ENCODE measurements at places on chromosomes 6 and 20.

GRCh38 chr6:167696296-167696695 lies 130.4 kb upstream of the AFDN start:
- DNase-seq, result no peak

DNA sequence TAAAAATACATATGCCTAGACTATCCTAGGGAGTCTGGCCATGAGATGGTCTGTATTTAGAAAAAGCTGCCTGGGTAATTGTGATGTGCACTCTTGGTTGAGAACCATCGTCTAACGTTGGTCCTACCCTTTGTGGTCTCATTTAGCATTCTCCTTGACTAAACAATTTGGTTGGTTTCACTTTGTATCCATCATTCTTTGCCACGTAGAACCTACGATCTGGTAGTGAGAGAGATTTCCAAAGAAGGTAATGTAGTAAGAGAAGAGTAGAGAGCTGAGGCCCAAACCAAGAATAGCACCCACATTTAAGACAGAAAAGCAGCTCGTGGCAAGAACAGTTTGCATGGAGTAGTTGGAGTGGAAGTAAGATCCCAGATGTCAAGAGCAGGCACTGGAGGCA lies 219.8 kb downstream of the TMEM200A start:
- no peak for DNase-seq

- no peak for DNase-seq
Measured at GRCh38 chr20:52104546-52105441, 86.8 kb downstream of the ZFP64 start.

- DNase-seq, result peak; percentile 26
Measured at GRCh38 chr20:36666181-36666740, 20.3 kb upstream of the SLA2 start.

GRCh38 chr6:13287104-13287503 lies 41.2 kb downstream of the TBC1D7 start:
- DNase-seq, result no peak

- no peak for DNase-seq
Measured at GRCh38 chr20:45109634-45110033, 5.3 kb downstream of the WFDC5 start.

- DNase-seq, result no peak
Measured at GRCh38 chr6:81373414-81373813, 379.1 kb downstream of the TENT5A start.

DNA sequence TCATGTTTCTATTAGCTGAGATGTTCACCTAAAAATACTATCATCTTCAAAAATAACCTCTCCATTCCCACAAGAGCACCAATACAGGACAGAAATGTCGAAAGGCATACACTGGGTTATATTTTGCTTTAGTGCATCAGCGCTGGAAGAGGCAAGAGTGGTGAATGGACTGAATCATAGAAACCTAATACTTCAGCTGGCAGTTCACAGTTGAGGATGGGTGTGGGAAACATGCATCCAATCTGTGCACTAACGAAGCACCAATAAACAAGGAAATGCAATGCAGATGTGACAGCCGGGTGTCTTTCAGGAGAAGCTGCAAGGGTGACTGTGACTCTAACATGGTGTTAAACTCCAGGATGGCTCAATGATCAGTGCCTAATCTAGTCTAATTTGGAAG lies 365.8 kb downstream of the ESR1 start:
- no peak for DNase-seq

DNA sequence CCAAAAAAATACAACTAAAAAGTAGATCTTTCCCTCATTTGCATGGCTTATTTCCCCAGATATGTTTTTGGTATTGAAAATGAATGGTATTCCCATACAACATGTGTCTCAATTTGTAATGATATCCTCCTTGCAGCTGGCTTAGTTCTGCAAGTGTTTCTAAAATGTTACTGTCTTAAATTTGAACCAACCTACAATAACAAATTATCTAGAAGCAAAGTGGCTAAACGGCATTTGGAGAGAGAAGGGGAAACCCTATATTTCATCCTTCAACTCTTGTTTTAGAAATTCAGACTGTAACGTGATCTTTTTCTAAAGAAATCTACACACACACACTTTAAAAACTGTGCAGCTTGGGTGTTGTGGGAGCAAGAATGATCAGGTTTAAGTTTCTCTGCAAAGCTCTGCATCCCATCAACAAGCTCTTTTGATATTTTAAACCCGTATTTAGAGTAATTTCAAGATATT lies 153.0 kb downstream of the SOBP start:
- DNase-seq, result no peak

DNA sequence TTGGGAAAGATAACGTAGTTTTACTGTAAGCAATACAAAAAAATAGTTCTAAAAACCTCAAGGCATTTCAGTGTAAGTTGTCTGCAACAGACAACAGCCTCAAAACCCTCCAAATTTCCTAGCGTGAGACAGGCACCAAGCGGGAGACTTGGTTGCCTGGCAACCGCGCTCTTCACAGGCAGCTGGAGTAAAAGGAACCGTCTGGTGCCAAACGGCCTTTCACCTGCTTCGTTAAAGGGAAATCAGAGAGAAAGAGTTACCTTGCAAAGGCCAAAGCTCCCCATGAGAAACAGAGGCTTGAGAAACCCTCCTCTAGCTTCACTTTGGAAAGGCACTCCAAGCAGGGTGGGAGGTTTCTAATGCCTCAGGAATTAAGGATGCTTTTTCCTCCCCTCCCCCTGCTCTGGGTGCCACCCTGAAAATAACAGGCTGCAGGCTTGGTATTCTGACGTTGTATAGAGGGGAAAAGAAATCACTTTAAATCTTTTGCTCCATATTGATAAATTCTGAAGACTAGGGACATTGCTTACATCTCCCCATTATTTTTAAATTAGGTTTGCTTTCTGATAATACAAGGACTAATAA lies 129.7 kb upstream of the UFL1 start:
- no peak for DNase-seq

DNA sequence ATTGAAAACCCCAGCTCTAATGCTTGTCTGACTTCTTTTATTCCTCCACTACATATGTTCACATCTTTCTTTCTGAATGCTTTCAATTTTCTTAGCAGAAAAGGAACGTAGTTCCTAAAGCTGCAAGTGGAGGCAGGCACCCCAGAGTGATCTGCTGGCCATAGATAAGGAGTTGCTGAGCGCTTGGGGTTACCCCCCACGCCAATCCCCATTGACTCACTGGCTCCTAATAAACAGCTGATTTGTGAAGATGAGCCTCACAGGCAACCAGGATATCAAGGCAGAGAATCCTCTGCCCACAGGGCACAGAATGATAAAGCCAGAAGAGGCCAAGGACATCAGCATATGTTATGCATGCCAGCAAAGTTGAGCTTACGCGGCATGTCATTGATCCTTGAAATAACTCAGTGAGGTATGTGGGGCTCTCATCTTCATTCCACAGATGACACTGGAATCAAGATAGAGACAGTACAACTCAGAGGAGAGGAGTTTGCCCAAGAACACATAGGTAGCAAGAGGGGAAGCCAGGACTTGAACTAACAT lies 129.1 kb upstream of the PTPRT start:
- no peak for DNase-seq

DNA sequence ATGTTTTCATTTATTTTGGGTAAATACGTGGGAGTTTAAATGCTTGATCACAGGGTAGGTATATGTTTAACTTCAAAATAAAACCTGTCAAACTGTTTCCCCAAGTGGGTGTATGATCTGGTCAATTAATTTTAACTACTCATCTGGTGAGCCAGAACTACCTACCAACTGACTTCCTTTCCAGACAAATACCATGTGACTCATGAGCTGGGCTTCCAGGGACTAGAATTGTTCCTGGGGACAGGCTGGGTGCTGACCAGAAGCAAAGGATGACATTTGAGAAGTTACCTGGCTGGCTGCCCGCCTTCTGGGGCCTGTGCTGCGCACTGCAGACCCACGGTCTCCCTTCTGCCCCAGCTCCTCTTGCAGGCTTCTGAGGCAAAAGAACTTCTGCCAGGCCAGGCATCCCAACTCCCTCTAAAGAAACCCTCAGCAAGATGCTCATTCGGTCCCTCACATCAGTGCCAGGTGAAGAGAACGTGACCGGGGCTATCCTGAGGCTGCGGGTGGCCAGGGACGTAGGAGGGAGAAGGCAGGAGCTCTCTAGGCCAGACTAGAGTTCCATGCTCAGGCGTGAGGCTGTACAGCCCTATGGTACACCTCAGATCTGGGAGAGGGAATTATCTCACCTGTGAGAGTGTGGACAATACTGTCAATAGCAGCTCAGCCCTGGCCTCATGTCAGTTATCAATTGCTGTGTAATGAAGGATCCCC lies 103.6 kb downstream of the JPH2 start:
- no peak for DNase-seq

DNA sequence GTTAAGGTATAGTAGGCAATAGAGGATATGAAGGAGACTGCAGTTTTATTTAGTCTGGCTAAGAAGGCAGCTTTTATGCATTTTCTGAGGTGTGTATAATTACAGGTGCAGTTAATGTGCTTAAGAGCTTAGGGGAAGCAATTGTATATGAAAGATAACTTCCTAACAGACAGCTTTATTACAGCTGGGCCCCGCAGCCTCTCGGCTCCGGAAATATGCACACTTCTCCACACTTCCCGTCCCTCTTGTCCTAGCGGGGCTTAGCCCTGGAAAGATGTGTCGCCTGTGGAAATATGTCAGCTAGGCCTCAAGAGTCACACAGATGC lies 178.4 kb upstream of the ARID1B start:
- no peak for DNase-seq

DNA sequence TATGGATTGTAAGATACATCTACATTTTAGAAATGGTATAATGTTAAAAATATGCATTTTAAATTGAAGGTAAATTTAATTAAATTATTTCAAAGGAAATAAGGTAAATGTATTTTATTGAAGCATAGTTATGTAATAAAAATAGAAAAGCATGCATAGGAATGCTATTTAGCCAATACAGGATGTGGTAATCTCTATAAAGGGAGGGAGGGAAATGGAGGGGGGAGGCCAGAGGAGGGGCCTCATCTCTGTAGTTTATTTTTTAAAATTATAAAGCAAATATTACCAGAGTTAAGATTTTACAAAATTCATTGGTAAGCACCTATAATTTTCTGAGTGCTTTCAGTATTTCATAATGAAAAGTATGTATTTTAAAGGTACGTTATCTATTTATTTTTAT lies 27.2 kb downstream of the SLC16A10 start:
- no peak for DNase-seq

DNA sequence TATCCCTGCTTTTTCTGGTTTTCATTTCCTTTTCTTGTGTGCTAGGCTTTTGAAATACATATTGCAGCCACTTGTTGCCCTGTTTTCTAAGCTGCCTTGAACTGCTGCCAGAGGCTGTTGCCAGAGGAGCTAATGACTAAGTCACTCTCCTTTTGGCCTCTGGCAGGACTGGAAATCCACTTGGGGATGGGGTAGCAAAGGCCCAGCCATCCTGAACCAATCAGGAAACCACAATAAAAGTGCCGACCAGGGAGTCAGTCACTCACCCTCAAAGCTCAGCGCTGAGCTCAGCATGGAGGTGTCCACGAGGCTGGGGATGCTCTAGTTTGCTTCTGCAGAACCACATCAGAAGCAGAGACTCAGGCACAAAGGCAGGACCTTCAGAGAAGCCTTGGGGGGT lies 813.0 kb downstream of the DHX35 start:
- DNase-seq, result no peak

DNA sequence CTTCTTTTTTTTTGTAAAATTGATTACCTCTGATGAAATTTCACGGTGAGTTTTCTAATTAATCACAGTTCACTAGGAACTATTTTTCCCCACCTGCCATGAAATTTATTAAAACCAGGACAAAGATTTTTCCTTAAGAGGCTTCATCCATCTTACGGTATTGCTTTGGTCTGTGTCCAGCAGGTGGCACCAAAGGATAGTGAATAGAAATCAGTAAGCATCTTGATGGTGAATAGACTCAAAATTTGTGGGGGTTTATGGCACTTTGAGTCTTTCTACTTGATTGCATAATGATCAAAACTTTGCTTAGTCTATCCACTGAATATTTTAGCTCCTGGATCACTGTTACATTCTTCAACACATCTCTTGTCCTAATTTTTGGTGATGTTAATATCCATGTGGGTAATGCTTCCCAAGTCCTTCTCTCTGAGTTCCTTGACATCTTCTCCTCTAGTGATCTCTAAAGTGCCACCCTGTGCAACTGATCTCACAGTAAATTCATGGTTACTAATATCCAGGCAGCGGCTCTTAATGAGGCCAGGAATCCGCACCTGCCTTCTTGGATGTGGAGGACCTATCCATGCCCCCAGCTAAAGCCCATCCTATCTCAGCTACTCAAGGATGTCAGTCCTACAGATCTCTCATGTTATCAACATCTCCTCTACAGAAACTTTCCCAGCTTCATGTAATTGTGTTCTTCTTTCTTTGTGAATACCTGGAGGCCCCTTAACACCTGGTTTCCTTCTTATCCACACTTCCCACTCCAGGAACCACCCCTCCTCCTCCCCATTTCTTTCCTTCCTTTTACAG lies 54.5 kb downstream of the STMND1 start:
- DNase-seq, result peak; percentile 64

- DNase-seq, result no peak
Measured at GRCh38 chr6:137647762-137648447, 153.7 kb upstream of the OLIG3 start.

DNA sequence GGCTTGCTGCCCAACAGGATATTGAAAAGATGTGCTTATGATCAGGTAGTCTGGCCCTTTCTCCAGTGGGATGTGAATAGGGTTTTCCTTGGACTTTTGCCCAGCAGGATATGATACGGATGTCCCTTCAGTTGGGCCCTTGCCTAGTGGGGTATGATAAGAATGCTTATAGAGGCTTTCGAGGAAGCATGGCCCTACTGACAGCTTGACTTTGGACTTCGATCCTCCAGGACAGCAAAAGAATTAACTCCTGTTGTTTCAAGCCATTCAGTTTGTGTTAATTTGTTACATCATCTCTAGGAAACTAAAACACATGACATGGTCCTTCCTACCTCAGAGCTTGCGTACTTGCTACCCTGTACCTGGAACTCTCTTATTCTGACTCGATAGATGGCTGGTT lies 9.7 kb upstream of the ZNF334 start:
- no peak for DNase-seq

GRCh38 chr20:9128568-9128967 lies 59.7 kb downstream of the PLCB4 start:
- DNase-seq, result no peak

DNA sequence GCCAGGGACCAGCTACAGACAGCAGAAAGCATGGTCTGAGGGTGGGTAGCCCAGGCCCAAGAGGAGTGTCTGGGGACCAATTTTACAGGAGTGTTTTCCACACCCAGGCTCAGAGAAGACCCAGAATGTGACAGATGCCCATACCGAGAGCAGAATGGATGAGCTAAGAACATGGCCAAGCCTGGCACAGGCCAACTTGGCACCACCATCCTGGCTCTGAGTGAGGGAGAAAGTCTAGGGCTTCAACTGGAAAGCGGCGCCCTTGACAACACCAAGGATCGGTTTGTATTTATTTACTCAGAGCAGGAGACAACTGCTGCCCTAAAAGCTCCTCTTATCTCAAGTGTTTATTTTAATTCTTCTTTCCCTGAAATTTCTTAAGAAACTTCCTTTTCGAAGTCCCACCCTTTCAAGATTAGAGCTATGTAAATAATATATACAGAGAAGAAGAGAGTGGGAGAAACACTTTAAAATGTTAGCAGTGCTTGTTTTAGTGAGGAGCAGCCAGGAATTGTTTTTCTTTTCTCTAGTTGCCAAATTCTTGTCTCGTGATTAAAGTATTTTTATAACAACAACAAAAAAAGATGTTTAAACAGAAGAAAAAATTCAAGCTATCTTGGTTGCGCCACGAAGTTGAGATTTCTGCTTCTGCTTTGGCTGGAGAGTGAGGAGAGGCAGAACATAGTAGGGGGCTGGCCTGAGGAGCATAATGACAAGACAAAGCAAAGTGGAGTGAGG lies 16.2 kb downstream of the TNXB start:
- no peak for DNase-seq

GRCh38 chr6:107816818-107817217 lies 7.3 kb downstream of the SCML4 start:
- DNase-seq, result no peak

Data from CD4-positive, alpha-beta T cell treated with Interleukin-12 subunit alpha and Interleukin-12 subunit beta, for 1 hour (primary cell).